Activated CD4-positive, alpha-beta T cell treated with anti-CD3 and anti-CD28 coated beads, Interleukin-10, Interleukin-2, amounts not matched to agents 100 ng/mL and 50 ng/mL, durations not matched to agents 16 hours and 8 hours (primary cell): ENCODE measurements at places on chromosomes 7 and 10.

DNA sequence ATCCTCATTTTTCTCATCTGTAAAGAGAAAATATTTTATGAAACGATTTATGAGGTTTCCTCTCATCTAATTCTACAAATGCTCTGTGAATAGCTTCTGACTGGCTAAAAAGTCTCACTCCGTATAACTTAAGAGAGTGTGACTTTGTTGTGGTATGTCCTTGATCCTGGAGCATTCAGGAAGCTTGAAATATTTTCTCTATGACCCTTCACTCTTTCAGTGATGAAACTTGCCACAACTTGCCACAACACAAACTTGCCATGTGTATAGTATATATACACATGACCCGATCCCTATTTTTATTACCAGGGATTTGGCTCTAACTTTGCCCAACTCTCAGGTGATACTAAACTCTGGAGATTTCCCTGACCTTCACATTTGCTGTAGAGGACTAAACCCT lies 74.1 kb downstream of the TES start:
- DNase-seq: no peak

- peak; percentile 55 for DNase-seq
Measured at GRCh38 chr10:49184642-49185111, 3.5 kb downstream of the TMEM273 start.

GRCh38 chr10:43816351-43817321 lies 168.0 kb upstream of the ZNF32 start:
- DNase-seq: peak; percentile 91

DNA sequence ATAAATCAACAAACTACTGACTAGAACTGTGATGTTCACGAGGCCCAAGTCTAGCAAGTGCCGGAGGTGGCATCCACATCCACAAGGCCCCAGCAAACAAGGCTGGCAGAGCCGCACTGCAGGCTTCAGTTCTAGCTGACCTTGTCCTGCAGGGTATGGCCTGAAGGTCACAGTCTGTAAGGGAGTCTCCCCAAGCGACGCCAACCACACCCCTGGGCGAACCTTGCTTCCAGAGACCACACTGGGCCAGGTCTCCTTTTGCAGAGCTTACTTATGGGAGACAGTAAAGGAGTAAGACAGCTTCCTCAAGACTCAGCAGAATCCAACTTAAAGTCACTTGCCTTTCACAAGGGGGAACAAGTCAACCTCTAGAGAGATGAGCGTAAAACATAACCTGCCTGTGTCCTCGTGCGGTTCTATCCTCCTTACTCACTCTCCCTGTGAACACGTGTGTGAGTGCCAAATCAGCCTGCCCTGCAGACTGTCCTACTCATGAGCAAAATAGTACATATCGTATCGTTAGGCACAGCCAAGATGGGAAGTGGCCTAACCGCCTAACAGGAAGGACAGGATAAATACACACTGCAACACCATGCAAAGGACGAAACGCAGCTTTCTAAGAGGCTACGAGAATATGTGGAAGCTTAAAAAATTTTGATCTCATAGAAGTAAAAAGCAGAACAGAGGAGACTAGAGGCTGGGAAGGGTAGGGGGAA lies 22.7 kb downstream of the FAM53B start:
- no peak for DNase-seq

GRCh38 chr10:102534333-102534732 lies 30.6 kb downstream of the SUFU start:
- no peak for DNase-seq

- peak; percentile 38 for DNase-seq
Measured at GRCh38 chr10:92242910-92243671, 47.8 kb downstream of the CPEB3 start.

DNA sequence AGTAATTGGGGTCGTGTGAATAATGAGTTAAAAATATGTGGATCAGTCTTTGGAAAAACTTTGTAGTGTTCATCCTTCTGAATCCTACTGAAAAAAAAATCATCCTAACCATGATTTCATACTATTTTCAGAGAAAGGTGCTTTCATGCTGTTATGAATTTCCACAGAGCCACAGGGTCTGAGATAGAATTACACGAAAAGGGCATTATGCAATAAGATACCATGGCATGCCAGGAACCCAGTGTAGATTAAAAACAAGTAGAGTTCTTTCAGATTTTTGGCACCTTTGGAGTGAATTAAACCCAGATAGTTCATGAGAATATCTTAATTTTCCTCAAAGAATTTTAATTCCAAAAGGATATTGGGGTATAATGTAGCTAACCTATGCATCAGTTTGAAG lies 47.5 kb upstream of the AGMO start:
- no peak for DNase-seq

DNA sequence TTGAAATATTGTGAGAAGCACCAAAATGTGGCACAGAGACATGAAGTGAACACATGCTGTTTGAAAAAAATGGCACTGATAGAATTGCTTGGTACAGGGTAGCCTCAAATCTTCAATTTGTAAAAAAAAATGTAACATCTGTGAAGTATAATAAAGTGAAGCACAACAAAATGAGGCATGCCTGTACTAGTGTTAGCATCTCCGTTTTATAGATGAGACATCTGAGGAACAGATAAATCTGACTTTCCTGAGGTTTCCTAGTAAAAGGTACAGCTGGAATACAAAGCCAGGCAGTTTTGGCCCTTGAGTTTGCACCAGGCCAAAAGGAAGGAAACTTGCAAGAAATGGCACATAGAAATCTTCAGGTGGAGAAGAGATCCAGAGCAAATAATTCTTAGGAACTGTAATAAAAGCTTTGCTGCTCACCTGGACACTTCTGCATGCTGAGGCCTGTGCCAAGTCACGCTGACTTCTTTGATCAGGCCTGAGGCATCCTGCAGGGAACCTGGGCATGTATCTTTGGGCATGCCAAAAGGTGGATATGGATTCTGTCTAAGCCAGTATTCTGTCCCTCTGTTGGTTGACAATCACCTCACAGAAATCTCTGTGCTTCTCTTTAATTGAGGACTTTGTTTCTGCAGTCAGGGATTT lies 251.5 kb upstream of the PLPP4 start:
- DNase-seq: no peak

- DNase-seq: peak; percentile 36
Measured at GRCh38 chr10:12914111-12914510, 87.4 kb downstream of the CCDC3 start.

DNA sequence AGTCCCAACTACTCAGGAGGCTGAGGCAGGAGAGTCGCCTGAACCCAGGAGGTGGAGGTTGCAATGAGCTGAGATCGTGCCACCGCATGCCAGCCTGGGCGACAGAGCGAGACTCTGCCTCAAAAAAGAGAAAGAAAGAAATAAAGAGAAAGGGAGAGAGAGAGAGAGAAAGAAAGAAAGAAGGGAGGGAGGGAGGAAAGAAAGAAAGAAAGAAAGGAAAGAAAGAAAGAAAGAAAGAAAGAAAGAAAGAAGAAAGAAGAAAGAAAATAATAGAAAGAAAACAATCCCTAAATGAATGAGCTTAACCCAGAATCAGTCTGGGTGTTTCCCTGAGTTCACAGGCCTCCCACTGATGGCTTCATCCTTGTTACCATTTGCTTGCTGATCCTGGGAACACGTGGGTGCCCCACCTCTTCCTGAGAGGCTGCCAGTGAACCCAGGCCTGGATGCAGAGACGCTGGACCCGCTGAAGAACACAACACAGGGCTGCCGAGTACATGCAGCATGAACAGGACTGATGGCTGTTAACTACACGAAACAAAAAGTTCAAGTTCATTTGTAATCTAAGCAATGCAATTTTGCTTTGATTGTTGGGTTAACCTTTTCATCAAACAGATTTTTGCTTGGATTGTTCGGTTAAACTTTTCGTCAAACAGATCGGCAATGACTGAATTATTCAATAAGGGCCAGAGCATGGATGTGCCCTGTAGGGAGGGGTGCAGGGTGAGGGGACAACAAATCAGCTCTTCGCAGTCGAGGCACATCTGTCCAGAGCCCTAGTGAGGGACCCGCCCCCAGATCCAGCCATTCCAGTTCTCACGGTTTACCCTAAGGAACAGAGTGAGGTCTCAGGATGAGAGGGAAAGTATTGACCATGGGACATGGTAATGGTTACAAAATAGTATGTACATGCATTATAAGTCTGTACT lies 11.5 kb downstream of the NPFFR1 start:
- DNase-seq: no peak

DNA sequence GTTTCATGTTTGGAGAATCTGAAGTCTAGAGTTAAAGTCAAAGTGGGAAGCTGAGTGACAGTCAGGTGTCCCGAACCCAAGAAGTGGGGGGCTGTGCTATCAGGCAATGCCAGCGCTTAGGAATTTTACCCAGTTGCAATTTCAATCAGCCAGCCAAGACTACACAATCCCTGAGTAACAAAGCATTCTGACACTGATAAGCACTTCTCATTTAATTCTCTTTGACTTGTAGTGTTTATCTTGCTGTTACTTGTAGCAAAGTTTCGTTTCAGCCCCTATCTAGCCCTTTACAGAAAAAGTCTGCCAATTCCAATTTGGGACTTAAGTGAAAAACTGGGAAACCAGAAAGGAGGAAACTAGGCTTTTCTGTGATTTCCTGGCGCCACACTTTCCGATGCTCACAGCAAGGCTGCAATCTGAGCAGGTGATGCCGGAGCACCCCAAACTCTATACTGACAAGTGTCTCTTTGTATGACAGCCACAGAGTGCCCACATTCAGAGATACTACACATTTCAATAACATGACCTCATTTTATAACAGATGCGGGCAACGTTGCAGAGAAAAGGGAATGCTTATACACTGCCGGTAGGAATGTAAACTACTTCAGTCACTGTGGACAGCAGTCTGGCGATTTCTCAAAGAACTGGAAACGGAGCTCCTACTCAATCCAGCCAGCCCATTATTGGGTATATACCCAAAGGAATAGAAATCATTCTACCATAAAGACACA lies 61.0 kb downstream of the ITIH5 start:
- no peak for DNase-seq

GRCh38 chr10:51083356-51083853 lies 9.1 kb downstream of the PRKG1 start:
- DNase-seq: no peak

- no peak for DNase-seq
Measured at GRCh38 chr7:90271753-90272152, 26.8 kb downstream of the CFAP69 start.

- DNase-seq: peak; percentile 71
Measured at GRCh38 chr7:129144095-129144833, at the start of gene TSPAN33. Gene TSPAN33, plus strand, starts transcription at chr7:129144707. Its CDS starts 274 bp downstream, at chr7:129144981.

- DNase-seq: no peak
Measured at GRCh38 chr10:31215052-31215451, 104.0 kb upstream of the ZEB1 start.

DNA sequence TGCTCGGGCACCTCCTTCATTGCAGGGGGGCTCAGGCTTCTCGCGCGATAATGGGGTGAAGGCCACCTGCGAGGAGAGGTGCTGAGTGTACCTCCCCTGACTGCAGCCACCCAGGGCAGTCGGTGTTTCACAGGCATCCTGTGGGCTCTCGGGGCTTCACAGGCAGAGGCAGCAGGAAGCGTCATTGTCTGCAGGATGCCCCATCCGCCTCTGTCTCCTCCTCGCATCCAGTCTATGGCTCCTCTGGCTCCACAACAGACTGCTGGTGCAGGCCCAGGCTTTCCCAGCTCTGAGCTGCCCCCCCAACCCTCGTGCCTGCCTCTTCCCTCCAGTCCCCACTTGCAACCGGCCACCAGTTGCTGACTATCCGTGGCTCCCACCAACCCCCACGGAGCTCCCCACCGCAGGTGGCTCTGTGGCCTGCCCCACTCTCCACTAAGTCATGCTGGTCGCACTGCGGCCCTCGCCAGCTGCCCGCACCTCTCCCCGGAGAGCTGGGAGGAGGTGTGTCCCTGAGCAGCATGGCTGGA lies 36.5 kb downstream of the CAMK2B start:
- DNase-seq: no peak

- no peak for DNase-seq
Measured at GRCh38 chr10:104250371-104250770, 4.3 kb upstream of the GSTO1 start.

- no peak for DNase-seq
Measured at GRCh38 chr10:605632-606325, 83.7 kb downstream of the DIP2C start.

GRCh38 chr7:82507976-82508677 lies 64.5 kb upstream of the CACNA2D1 start:
- no peak for DNase-seq

GRCh38 chr7:36165059-36165458 lies 12.0 kb downstream of the EEPD1 start:
- DNase-seq: no peak

GRCh38 chr10:45373576-45374349 lies at the start of gene ALOX5:
Gene ALOX5, plus strand, starts transcription at chr10:45374216. Its CDS starts 64 bp downstream, at chr10:45374280.
- peak; percentile 8 for DNase-seq

- DNase-seq: no peak
Measured at GRCh38 chr7:83111391-83111790, 51.3 kb downstream of the PCLO start.

DNA sequence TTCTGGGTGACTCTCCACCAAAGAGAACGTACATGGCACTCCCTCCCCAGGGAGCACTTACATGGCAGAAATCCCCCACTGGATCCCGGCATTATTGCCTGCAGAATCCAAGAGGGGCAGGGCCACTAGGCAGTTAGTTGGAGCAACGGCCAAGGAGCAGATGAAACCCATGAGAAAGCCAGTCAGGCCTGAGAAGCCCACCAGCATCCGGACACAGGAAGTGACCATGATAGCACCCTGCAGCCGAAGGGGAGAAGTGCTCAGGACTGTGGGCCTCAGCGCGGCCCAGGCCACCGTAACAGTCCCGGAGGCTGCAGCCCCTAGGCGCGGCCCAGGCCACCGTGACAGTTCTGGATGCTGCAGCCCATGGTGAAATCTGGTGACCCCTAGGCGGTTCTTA lies 43.5 kb downstream of the STRA8 start:
- DNase-seq: no peak

- DNase-seq: no peak
Measured at GRCh38 chr7:26022982-26023381, 129.0 kb upstream of the NFE2L3 start.

- DNase-seq: no peak
Measured at GRCh38 chr10:111482621-111483216, 405.9 kb downstream of the ADRA2A start.

- DNase-seq: no peak
Measured at GRCh38 chr7:101720324-101720723, 91.2 kb upstream of the MYL10 start.

DNA sequence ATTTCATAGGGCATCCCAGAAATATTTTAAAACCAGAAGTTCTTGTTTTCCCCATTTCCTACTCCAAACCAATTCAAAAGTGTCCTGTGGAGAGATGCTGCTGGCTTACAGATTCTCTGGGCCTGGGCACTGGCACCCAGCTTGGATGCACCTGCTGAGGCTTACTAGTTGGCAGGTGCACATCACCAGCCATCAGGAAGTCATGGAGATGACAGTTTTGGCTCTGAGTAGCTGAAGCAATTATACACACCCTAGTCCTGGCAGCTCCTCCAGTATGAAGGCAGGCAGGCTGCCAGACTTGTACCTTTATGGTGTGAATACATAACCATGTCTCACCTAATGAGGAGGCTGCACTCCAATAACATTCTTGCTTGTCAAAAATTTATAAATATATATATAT lies 276.6 kb upstream of the GHITM start:
- DNase-seq: no peak

GRCh38 chr7:122094549-122094948 lies 49.5 kb downstream of the AASS start:
- no peak for DNase-seq
